T-helper 9 cell (primary cell): ENCODE measurements at places on chromosomes 1 and 21.
A peak's percentile ranks its signal among the peaks of the same experiment; 100 is the strongest.

- DNase-seq = no peak
Observed at GRCh38 chr1:182688436-182689205, 4.2 kb upstream of the RGS8 start.

- no peak for DNase-seq
Observed at GRCh38 chr1:92623187-92623778, 136.6 kb upstream of the GFI1 start.

- no peak for DNase-seq
Observed at GRCh38 chr1:40314721-40315238, 2.3 kb downstream of the COL9A2 start.

DNA sequence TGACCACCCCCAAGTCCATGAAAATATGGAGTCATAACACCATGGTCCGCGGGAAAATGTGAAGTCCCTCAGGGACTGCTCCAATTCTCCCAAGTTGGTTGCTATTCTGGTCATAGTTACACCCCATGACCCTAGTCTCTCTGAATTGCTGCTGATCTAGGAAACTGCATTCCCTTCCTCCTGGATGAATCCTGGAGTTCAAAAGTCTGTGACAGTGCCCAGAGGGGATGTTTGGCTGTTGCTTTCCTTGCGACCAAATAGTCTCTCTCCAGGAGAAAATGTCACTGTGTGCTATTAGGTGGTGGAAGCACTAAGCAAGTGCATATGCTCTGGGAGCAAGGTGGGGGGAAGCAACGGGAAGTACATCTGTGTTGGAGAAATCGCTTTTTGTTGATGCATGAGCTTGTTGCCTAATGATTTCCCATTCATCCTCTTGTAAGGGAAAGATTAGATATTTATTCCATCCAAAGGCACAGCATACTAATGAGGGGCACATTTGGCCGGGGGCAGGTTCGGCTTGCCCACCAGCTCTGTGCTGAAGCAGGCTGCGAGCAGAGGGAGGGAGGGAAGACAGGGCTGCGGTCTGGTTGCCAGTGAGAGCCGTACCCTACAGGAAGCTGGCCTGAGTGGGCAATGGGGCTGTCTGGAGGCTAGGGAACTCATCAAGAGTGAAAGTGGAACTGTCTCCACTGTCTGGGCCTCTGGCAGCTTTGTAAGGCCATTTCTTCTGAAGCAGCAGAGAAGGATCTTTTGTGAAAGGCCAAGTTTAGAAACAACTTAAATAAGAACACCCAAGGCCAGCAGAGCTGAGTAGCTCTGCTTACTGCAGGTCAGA, 27.2 kb downstream of the SYT6 start:
- no peak for DNase-seq

DNA sequence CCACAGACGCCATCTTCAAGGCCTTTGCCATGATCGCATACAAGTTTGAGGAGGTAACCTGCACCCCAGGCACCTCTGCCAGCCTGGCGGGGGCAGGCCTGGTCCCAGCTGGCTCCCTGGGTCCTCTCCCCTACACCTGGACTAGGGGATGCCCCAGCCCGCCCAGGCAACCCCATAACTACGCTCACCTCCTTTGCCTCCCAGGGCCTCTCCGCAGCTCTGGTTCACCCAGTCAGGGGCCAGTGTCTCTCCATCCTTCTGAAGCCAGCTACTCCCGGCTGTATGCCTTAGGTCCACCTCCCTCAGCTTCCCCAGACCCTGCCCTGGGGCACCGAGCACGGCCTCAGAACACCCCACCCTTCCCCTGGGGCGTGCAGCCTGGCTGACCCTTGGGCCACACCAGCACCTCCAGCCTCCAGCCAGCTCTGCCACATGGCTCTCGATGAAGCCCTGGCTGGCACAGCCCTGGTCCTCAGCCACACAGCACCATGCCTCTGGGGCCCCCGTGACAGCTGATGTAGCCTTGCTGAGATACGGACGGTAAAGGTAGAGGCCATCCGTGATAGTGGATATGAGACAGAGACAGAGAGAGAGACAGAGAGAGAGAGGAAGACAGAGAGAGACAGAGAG, 80.4 kb upstream of the COL6A1 start:
- DNase-seq = no peak

DNA sequence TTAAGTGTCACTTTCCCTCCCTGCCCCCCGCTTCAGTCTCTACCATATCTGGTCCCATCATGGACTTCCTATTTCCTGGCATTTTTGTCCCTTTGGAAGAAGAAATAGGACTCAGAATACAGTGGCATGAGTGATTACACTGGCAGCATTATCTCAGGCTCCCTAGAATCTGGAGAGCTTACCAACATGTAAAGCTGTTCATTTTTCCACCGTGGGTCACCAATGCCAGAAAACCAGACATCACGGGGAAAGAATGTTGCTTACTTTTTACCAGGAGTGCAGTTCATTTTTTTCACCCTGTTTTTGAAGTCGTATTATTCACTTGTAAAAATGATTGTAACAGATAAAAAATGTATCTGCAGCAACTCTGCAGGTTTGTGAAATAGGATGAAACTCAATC, 44.8 kb downstream of the BACH1 start:
- no peak for DNase-seq

GRCh38 chr21:46060596-46061061, 37.3 kb upstream of the COL6A2 start:
- no peak for DNase-seq

DNA sequence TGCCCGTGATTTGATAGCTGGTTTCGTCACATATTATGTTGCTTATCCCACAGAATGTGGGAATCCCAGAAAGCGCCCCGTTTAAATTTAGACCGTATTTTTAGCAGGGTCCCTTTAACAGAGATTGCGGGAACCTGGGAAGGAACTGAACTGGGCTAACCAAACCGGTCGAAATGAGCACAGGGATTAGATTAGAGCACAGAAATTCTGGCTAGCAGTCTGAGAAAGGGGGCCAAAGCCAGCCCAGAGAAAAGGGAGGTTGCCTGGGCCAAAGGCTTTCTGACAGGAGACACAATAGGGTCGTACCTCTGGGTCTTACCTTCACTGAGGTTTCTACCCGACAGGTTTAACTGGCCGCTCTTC, 327 bp downstream of the LRRC40 start:
- no peak for DNase-seq

DNA sequence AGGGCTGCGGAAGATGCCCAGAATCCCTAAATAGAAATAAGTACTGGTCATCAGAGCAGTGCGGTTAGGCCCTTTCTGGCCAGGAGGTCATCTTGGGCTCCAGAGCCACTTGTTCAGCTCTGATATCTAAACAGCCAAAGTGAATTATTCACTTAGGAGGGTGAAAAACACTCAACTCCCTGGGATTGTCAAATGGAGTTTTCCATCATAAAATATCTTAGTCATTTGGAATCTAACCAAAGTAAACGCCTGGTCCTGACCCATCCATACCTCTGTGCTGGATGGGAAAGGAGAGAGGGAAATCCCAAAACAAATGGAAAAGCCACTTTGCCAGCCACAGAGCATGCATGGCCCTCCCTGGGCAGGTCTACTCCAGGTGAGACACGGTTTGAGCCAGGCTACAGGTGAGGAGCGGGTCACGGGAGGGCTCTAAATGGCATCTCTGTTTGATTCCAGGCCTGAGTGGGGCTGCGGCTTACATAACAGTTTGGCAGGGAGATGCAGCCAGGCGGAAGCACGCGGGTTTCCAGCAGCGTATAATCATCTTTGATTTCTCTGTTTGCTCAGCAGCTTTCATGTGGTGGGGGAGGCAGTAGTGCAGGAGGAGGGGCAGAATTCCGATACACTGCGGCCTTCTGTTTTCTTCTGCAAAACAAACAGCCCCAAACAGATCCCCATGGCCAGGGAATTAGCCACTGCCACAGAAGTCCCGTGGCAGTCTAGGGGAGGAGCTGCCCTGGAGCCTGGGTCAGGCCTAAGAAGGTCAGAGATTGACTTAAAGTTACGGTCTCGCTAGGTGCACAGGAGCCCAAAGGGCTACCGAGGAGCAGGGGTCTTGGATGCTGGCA, 59.1 kb upstream of the ZNF648 start:
- no peak for DNase-seq

DNA sequence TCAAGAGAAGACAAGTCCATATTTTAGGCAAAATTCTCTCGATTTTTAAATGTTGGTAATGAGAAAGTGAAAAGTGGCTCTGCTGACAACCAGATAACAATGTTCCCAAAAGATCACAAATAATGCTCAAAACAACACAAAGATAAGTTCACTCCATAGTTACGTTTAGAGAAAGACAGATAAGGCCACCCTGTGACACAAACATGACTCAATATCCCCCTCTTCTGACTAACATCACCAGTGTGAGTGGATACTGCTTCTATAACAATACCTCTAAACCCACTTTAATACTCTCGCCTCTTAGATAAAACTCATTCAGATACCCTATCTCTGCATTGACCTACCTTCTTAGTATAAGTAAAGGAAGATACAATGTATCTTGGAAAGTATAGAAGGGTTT, 51.2 kb upstream of the RGS7 start:
- DNase-seq = no peak

DNA sequence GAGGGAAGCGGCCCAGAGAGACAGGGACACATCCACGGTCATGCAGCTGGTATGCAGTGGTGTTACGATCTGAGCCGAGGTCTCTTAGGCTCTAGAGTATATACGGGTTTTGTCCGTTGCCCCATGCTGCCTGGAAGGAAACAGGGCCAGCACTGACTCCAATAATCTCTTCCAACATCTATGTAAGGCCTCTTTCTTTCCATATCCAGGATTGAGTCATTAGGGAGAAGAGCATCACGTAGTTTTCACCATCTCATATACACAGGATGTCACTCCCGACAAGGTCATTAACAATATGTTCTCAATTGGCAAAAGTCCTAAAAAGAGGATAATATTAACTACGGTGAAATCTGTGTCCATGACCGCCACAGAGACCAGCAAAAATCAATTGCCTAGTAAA, 4.4 kb downstream of the C8B start:
- no peak for DNase-seq

DNA sequence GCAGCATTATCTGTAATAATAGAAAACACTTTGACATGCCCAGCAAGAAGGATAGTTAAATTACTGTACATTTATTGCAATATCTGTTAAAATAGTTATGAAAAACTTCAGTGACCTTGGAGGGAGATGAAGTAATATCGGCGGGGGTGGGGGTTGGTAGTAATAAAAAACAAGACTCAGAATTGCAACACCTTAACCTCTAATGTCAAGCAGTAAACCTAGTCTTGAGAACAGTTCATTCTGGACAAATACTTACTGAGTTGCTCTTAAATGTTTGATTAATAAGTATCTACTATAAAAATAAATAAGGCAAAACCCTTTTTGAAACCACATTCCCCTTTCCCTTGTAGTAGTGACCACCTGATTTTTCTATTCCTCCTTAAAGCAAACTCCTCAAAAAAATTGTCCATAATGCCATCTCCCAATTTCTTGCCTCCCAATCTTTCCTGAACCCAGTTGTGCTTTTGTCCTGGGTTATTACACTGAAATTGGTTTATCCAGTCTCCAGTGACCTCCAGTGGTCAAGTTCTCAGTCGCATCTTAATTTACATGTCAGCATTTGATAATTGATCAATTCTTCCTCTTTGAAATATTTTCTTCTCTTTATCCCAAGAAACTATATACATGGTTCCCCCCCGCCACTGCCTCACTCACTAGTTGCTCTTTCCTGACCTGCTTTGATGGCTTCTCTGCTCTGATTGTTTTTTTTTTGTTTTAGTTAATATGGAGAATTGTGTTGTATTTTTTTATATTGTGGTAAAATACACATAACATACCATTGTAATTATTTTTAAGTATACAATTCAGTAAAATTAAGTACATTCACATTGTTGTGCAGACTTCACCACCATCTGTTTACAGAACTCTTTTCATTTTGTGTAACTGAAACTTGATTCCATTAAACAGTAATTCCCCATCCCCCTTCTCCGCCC, 36.8 kb downstream of the RAP1A start:
- peak; percentile 9 for DNase-seq

- no peak for DNase-seq
Observed at GRCh38 chr1:94036730-94037129, 84.2 kb downstream of the ABCA4 start.

GRCh38 chr1:30809514-30810263, 52.1 kb upstream of the LAPTM5 start:
- DNase-seq = no peak

DNA sequence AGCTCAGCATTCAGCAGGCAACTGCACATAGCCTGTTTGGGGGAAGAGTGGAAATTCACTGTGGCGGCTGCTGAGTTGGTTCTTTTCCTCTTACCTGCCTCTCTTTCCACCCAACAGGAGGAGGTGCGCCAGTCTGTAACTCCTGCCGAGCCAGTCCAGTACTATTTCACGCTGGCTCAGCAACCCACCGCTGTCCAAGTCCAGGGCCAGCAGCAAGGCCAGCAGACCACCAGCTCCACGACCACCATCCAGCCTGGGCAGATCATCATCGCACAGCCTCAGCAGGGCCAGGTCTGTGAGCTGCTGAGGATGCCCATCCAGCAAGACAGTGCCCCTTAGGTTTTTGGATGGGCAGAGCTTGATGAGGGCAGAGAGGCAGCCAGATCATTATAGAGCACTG, 25.6 kb upstream of the KCNQ4 start:
- DNase-seq = no peak

DNA sequence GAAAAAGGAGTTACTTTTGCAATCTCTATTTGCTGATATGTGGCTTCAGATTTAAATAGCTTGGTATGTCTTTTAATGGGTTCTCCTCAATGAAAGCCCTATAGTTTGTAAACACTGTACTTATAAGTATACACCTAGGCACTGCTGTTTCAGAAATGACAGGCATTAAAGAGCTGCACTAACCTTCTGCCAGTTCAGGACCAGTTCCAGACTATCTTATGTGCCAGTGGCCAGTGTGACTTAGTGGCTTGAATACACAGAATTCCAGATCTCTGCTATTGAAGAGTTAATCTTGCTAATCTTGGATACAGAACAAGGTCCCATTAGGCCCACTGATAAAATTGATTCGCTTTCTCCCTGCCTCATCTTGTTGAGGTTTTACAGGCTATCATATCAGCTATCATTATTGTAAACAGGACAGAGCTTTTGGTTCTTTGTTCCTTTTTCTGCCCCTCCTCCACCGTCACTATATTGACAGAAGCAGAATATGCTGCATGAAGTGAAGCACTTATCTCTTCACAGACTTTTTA, 337.5 kb downstream of the LRRIQ3 start:
- DNase-seq = no peak
